ENCODE measurements at places on chromosomes 2 and 18.

DNA sequence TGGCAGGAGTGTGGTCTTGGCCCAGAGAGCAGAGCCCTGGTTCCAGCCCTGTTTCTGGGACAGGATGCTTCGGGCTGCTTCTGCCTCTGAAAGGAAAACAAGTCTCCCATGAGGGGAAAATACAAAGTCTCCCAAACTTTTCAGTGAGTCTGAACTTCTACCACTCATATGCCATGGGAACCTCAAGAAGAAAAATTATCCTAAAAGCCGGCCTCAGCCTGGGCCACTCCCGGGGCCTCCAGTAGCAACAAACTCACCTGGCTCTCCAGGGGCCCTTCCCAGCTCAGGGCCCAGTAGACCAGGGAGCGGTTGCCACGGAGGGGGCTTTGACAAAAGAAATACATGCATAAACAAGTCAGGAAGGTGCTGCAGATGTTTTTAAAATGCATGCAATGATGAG lies 289.2 kb upstream of the HDAC4 start:
- no peak for DNase-seq

DNA sequence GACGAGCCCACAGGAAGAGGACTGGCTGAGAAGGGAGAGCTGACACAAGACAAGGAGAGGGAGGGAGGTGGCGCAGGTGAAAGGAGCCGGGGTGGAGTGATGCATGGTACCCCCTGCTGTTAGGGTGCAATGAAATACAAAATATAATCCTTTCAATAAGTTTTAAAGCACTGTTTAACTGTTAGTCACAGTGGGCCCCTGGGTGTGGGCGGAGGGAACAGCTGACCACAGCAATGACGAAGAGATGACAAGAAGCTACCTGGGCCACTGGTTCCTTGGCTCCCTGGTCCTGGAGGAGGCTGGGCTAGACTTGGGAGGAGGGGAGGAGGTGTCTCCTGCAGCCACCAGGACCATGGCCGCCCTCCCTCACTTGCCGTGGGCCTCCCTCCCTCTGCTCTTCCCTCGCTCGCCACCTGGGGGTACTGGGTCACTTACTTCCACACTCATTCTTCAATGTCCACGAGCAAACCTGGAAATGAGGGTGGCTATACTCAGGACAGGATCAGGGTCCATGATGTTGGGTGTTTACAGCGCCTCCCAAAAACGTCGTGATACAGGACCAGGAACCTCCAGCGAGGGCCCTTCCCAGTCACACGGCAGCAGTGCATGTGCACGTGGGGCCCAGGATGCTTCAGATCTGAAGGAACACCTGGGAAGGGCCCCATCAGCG lies 196.1 kb downstream of the ANKRD30B start:
- no peak for DNase-seq

DNA sequence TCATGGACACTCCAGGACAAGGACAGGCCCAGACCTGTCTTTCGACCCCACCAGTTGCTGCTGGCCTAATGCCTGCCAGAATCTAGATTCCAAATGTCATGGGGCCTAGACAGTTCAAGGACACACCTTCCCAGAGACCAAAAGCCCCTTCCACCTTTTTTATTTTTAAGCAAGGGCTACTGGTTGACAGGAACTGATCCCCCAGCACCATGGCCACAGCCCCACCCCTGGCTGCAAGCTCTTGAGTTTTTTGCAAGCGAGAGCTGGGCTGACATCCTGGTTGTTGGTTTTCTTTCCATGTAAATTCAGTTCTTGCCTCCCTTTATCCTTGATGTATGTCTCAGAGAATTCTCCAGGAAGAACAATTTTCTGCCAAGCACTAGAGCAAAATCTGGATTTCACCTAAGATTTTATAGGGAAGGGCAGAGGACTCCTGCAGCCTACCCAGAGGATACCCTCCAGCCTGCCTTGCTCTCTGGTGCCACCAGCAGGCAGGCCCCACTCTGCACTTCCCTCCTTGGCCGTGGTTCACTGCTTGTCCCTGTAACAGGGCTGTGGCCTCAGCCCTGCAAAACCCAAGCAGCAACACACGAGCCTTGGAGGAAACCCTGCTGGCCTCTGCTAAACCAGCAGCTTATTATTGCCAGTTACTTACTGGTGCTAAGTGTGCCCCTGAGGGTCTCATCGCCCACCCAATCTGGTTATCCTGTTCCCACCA lies 97.7 kb downstream of the TWIST2 start:
- DNase-seq, result no peak

DNA sequence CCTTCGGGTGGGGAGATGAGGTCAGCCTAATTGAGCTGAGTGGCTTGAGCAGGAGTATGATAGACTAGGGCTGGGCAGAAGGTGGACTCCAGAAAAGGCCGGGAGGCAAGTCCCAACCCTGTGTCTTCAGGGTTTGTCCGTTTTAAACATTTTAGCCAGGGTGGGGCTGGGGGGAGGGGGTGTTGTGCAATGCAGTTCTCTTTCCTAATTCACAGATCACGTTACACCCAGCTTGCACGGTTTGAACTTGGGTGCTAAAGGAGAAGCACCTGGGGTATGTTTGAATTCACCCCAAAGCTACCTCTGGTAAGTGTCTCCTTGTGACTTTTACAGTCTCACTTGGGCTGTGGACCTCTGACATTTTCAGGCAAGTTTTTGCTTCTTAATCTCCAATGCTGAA lies 233.3 kb downstream of the AGAP1 start:
- no peak for DNase-seq

DNA sequence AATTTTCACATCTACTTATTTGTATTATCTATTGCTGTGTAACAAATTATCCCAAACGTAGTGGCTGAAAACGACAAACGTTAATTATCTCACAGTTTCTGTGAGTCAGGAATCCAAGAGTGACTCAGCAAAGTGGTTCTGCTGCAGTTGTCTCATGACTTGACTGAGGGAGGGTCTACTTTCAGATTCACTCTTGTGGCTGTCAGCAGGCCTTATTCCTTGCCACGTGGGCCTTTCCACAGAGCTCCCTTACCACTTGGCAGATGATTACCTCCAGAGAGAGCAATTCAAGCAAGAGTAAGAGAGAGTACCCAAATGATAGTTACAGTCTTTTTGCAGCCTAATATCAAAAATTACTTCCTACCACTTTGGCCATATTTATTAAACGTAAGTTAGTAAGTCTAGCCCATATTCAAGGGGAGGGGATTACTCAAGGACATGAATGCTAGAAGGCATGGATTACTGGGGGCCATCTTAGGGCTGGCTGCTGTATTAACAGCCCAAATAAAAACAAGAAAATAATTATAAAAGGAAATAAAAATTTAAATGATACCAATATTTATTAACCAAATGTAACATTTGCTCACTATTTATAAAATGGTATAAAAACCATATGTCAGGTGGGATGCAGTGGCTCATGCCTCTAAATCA lies 48.7 kb upstream of the NBEAL1 start:
- no peak for DNase-seq

DNA sequence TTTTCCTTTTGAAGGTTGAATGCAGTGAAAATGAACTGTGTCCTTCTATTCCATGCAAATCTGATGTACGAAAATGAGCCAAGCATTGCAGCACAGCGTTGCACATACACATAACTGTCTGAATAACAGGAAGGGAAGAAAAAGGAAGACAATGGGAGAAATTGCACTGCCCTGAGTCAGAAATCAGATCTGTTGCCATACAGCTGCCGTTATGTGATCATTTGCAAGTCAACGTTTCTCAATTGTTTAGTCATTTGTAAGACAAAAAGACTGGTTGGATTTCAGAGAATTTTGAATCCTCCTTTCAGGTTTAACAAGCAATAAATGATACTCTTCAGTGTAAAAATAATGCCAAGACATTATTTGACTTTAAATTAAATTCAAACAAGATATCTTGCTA lies 284.1 kb downstream of the DSEL start:
- DNase-seq, result no peak
